ENCODE measurements at places on chromosomes 11 and 22.

GRCh38 chr11:112793416-112793815 lies 167.8 kb upstream of the NCAM1 start:
- DNase-seq = no peak

DNA sequence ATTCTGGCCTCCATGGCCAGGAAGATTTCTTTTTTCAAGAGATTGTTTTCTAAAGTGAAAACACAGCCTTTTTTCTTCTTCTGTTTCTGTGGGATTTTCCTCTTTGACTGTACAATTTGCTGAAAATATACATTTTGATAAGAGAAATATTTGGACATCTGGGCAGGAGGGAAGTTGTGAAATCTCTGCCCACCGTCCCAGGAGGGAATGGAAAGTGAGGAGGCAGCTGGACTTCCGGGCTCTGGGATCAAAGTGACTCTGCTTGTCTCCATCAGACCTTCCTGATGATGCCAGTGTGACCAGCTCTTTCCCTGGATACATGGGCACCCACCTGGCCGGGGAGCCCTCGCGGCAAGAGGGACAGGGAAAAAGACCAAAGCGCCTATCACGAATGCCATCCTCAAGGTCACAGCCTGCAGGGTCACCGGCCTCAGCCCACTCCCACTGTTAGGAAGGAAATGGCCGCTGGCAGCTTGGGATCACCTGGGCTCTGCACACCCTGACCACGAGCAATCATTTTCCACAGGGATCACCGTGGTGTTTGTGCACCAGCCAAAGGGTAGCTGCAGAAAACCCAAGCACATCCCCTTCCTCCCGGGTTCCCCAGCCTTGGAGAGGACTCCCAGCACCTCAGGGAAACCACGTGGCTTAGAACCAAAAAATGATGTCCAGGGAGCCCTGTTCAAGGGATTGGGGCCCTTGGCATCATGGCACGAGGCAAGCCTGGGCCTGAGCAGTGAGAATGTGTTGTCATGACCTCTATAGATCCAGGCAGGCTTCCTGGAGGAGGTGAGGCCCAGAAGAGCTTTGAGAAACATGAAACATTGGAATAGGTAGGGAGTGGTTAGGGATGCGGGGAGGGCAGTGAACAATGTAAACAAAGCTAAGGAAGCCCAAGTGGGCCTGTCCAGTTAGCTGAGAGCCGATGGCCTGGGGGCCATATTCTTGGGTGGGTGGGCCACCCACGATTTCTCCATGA lies 29.1 kb upstream of the CCND1 start:
- DNase-seq = no peak

GRCh38 chr11:99676292-99676691 lies 655.5 kb downstream of the CNTN5 start:
- no peak for DNase-seq

DNA sequence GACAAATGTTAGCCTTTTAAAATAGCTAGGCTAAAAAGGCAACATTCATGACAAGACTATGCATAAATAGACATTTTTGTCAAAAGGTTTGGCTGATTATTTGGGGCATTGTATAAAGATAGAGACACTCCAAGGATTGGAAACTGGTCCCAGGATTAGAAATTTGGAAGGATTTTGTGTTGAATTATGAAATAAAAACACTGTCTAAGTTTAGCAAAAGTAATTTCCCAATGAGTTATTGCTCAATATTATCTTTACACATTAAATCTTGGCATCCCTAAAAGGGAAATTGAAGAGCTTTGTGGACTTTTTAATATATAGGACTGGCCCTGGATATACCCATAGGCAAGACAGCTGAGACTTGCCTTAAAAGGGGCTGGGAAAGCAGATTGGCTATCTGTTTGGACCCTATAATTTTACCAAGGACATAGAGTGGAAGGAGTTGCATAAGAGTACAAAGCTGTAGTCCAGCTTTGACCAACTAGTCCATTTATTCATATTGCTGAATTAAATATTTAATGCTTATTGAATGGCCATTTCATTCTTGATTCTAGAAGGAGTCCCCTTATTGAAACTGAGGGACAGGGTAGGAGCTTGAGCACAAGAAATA lies 382.7 kb downstream of the METTL15 start:
- DNase-seq = no peak

GRCh38 chr22:36135306-36135980 lies 25.1 kb downstream of the APOL3 start:
- DNase-seq = no peak

- DNase-seq = no peak
These were observed 2.7 kb downstream of the MUC5B start for GRCh38 chr11:1225386-1226225.

DNA sequence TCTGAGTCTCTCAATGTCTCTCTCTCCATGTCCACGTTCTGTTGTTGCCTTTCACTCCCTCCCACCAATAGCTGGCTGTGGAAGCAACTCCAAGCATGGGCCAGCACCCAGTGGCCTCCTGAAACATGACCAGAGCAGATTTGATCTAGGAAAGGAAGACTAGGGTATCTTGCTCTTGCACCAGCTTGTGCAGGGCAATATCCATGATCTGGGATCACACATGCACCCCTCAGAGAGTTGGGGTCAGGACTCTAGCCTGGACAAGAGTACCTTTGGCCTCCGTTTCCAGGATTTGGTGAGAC lies 34.5 kb upstream of the RIC3 start:
- DNase-seq = no peak

- DNase-seq = no peak
These were observed 15.2 kb downstream of the TRIM3 start for GRCh38 chr11:6458352-6459098.

Measured in HS-27A (cell line).